ENCODE measurements at places on chromosomes 4 and X. TPM values are rescaled to one million over a fixed set of nuclear protein-coding genes. Genes with fewer than 3 reads are reported as not detected.

The LIN54 gene
- 29.1 TPM for total RNA-seq

The SLC7A11 gene
- total RNA-seq = 4.5 TPM

The ARX gene
- not detected for total RNA-seq

The PCSK1N gene
- total RNA-seq = 1.1 TPM

The CT45A1 gene
- total RNA-seq = not detected

The HTRA3 gene
- total RNA-seq = 0.11 TPM

GRCh38 chr4:20193141-20193936 lies 58.4 kb upstream of the SLIT2 start:
- H3K4me3 ChIP-seq = no peak overlapping the region
- no peaks in the 10 kb centered on the region for H3K27me3 ChIP-seq
- DNase-seq = no peak
- H3K36me3 ChIP-seq = no peaks in the 10 kb centered on the region
- H3K27ac ChIP-seq = no peak overlapping the region

- no peak overlapping the region for H3K27ac ChIP-seq
- H3K27me3 ChIP-seq = no peaks in the 10 kb centered on the region
- no peaks in the 10 kb centered on the region for H3K4me1 ChIP-seq
- H3K4me3 ChIP-seq = no peak overlapping the region
- peaks cover 10% of the 10 kb centered on the region for H3K36me3 ChIP-seq
These were observed 17.4 kb downstream of the BCAP31 start for GRCh38 chrX:153706799-153707198.

- no peaks in the 10 kb centered on the region for H3K4me1 ChIP-seq
- DNase-seq = no peak
- no peaks in the 10 kb centered on the region for H3K27me3 ChIP-seq
- H3K27ac ChIP-seq = no peak overlapping the region
- H3K36me3 ChIP-seq = no peaks in the 10 kb centered on the region
These were observed 82.1 kb downstream of the GUCY2F start for GRCh38 chrX:109399831-109400230.

DNA sequence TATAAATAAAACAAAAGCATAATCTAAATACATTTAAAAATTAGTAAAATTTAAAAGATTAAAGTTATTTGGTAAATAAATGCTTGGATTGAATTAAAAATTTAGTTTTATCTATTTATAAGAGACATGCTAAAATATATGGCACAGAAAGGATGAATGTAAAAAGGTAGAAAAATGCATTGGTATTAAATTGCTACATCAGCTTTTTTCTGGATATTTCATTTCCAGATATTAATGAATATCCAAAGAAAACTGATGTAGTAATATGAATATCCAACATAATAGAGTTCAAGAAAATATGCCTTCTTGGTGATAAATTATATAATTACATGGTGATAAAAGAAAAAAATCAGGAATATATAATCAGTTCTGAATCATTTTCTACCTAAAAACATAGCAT lies 1743.9 kb downstream of the RPA4 start:
- no peak for DNase-seq
- no peaks in the 10 kb centered on the region for H3K36me3 ChIP-seq
- H3K27ac ChIP-seq = no peak overlapping the region
- H3K4me3 ChIP-seq = no peak overlapping the region
- no peaks in the 10 kb centered on the region for H3K27me3 ChIP-seq
- no peaks in the 10 kb centered on the region for H3K4me1 ChIP-seq

GRCh38 chrX:115093191-115093590 lies 75.8 kb upstream of the IL13RA2 start:
- H3K27ac ChIP-seq = no peak overlapping the region
- DNase-seq = no peak
- H3K36me3 ChIP-seq = no peaks in the 10 kb centered on the region
- no peaks in the 10 kb centered on the region for H3K4me1 ChIP-seq
- no peaks in the 10 kb centered on the region for H3K27me3 ChIP-seq

DNA sequence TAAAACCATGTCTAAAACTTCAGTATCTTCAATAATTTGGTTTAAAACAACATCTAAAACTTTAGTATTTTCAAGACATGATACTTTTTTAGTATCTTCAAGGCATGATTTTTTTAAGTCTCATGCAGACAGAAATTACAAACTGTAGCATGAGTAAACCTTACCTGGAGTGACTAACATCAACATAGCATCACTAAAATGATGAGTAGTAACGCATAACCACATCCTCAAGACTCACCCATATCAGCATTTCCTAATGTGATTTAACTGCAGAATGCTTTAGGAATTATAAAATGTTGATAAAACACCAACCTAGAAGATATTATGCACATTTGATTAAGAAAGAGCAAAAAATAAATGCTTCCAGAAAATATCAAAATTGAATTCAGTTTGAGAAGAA lies 19.7 kb upstream of the EDNRA start:
- no peak for DNase-seq
- H3K36me3 ChIP-seq = no peaks in the 10 kb centered on the region
- no peak overlapping the region for H3K27ac ChIP-seq
- H3K27me3 ChIP-seq = no peaks in the 10 kb centered on the region

DNA sequence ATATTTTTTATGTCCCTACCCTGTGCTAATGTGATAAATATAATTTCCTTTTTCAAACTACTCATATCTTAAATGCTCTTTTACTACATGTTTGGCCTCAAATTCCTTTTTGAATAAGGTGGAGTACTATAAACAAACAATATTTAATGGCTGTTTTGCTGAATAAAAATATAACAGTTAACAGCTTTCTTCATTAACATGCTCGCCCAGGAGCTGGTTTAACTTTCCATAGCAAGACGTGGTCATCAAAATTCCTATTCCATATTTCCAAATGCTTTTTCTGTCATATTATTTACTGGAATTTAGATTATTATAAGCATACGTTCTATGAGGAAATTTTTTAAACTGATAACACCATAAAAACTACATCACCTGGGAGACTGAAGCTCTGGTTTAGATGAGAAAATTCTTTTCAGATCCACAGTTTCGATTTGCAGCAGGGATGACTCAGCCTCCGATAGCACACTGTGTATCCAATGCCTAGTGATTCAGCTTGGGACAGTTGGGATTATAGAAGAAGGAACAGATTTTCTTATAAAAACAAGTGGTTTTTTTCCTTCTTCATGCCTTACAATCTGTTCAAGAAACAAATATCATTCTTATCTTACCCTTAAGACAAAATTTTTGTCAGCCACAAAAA lies 129.1 kb downstream of the FBXO8 start:
- no peak overlapping the region for H3K4me3 ChIP-seq
- H3K4me1 ChIP-seq = no peaks in the 10 kb centered on the region
- no peak for DNase-seq
- H3K27me3 ChIP-seq = peaks cover 15% of the 10 kb centered on the region

DNA sequence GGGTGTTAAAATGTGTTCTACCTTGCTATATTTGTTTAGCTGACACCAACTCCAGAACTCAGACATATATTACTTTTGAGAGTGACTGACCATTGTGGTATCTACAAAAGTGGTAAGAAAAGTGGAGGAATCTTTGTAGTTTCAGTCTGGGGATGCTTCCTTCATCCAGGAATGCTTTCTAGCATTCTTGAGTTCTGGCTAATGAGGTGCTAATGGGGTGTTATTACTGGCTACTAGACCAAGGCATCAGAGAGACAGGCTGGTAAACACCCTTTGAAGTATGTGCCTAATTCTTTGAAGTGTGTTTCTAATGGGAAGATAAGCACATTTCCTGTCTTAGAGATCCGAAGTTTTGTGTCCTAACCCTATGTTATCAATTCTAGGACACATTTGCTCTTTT lies 310.4 kb downstream of the SPRY1 start:
- H3K36me3 ChIP-seq = no peaks in the 10 kb centered on the region
- no peak for DNase-seq
- no peak overlapping the region for H3K27ac ChIP-seq
- no peak overlapping the region for H3K4me3 ChIP-seq
- no peaks in the 10 kb centered on the region for H3K4me1 ChIP-seq

All from activated CD8-positive, alpha-beta T cell treated with anti-CD3 and anti-CD28 coated beads for 36 hours (primary cell).